ENCODE measurements at places on chromosomes 6 and 20.
A peak's percentile ranks its signal among the peaks of the same experiment; 100 is the strongest.

DNA sequence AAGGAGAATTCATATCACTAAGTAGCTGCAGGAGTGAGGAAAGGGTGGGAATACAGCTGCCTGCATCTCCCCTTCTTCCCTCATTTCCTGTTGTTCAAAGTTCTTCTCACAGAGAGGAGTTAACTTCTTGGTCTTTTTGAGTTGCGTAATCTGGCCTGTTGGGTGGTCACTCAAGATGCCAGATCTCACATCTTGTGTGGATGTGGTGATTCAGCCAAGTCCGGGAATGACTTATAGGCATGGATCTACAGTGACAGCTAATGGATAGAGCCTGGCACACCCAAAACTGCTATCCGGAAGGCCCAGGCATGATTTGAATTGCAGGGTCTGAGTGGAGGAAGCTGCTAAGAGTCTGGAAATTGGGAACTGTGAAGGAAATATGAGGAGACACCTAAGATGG is 100.2 kb upstream of the SLC35B3 start:
- no peak for DNase-seq

- no peak for DNase-seq
Measured at GRCh38 chr6:166423781-166424180, 41.0 kb upstream of the MPC1 start.

GRCh38 chr6:20647585-20647984 is 113.3 kb downstream of the CDKAL1 start:
- no peak for DNase-seq

DNA sequence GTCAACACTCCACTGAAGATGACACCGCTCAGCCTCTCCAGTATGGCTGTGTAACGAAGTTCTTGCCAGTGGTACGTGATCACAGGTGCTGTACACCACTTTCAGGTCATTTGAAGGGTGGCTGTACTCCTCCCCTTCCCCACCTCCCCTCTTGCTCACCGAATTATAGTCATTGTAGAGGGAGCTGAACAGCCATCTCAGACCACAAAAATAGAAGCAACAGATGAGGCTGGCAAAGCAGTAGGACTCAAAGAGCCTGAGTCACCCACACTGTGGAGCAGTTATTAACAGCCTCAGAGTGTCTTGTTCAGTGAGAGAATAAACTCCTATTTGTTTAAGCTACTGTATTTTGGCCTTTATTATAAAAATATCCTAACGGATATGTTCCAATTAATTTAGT is 192.5 kb upstream of the MCHR2 start:
- no peak for DNase-seq

DNA sequence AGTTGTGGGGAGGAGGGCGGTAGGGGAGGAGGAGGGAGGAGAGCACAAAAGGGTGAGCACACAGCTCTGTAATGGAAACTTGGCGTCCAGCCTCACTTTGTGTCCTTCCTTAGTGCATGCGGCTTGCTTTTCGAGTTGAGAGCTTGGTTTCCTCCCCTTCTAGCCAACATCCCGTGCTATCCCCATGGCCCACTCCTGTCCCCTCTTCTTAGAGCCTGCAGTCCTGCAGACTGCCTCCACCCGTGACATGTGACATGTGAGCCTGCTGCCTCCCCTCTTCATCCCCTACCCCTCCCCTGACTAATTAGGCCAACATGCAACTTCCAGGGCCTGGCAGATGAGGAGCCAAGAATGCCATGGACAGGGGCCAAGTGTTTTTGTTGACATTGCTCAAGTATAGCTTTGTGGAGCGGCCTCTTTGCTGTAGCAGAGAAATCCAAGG is 63.2 kb downstream of the SLC24A3 start:
- peak; percentile 57 for DNase-seq

GRCh38 chr20:32595143-32595542 is 10.0 kb upstream of the NOL4L start:
- no peak for DNase-seq

DNA sequence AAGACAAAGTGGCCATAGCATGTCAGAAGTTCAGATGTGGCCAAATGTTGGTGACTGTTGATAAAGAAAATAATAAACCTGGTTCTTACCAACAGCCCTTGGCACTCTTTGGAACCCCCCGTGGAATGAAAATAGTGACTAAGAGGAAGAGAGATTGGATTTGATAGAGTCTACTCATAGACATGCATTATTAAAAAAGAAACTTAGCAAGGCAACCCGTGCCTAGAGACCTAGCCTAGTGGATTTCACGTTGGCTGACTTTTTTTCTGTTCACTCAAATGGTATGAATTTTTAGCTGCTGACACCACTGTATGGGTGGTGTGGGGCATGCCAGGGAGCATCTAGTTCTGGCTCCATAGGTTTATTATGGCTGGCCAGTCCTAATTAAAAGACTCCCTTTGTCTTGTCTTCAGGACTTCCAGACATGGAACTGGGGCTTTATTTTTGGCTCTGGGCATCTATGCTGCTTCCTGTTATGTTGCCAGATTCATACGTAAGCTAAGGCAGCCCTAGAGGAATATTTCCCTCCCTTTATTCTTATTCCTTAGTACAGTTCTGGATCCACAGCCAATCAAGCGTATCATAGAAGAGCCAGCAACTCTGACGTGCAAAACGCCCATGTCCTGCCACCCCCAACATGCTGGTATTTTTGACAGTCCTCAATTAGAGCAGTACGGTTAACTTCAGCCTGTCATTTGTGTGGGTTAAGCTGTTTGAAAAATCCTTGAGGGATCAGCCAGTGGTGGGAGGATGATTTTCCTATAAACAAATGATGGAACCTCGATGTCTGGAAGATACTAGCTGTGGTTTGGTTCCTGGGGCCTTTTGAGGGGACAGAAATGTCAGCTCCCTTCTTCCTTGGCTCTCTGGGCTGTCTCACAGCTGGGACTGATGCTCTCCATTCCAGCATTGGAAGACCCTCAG is 127.5 kb downstream of the ISM1 start:
- no peak for DNase-seq

- no peak for DNase-seq
Measured at GRCh38 chr6:104955491-104955890, 1.4 kb upstream of the LIN28B start.

- no peak for DNase-seq
Measured at GRCh38 chr6:138087593-138088325, 19.5 kb downstream of the PERP start.

DNA sequence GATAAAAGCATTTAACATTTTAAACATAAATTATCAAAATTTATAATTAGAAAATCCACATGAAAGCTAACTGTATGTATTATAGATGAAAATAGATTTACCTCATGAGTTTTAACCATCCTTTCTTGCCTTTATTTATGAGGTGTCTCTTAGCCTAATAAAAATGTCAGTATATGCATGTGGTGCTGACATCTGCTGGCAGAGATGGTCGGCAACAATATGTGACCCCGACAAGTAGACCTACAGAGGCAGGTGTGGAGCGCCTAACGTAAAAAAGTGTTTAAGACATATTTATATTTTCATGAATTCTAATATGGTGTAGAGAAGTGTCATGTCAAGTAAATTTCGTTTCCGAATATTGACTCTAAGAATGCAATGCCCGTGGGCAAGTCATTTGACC is 149.0 kb upstream of the FUT9 start:
- peak; percentile 0 for DNase-seq
